ENCODE measurements at places on chromosomes 3 and 15. TPM values are rescaled to one million over a fixed set of nuclear protein-coding genes. Genes with fewer than 3 reads are reported as not detected.
A peak's percentile ranks its signal among the peaks of the same experiment; 100 is the strongest.

DNA sequence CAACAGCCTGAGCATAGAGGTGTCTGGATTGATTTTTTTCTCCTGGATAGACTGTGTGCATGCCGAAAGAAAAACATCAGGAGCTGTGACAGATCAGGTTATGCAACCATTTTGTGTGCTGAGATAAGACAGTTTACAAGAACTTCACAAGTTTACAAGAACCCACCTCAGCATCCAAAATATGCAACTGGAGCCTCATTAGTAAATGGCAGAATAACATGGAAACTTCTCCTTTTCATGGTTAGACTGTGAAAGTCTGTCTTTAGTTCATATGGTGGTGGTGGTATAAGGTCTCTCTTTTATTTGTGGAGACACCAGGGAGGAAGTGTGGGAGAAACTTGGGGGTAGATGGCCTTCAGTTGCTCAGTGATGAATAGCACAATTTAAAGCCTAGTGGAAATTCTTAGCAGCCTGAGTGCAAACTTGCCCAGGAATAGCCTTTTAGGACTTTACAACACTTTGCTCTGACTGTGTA, 3.7 kb upstream of the ZNF609 start:
- H3K36me3 ChIP-seq, result no peaks in the 10 kb centered on the region
- peaks cover 19% of the 10 kb centered on the region for H3K4me1 ChIP-seq
- DNase-seq, result peak; percentile 54
- no peaks in the 10 kb centered on the region for H3K27me3 ChIP-seq
- no peak overlapping the region for H3K27ac ChIP-seq

- DNase-seq, result peak; percentile 34
- H3K4me1 ChIP-seq, result peaks cover 22% of the 10 kb centered on the region
- H3K27ac ChIP-seq, result peak overlapping the region; percentile 72
- H3K27me3 ChIP-seq, result no peaks in the 10 kb centered on the region
- H3K36me3 ChIP-seq, result no peaks in the 10 kb centered on the region
Observed at GRCh38 chr15:78360367-78360801, 20.2 kb downstream of the CRABP1 start.

- no peaks in the 10 kb centered on the region for H3K27me3 ChIP-seq
- H3K4me1 ChIP-seq, result no peaks in the 10 kb centered on the region
- no peaks in the 10 kb centered on the region for H3K36me3 ChIP-seq
- DNase-seq, result no peak
- H3K4me3 ChIP-seq, result no peak overlapping the region
- no peak overlapping the region for H3K27ac ChIP-seq
Observed at GRCh38 chr3:190193210-190193609, 72.5 kb upstream of the P3H2 start.

- H3K4me3 ChIP-seq, result peak overlapping the region; percentile 19
- peaks cover 80% of the 10 kb centered on the region for H3K27me3 ChIP-seq
- peak; percentile 50 for DNase-seq
- peaks cover 13% of the 10 kb centered on the region for H3K4me1 ChIP-seq
Observed at GRCh38 chr15:88605189-88606069, 15.7 kb upstream of the AEN start.

DNA sequence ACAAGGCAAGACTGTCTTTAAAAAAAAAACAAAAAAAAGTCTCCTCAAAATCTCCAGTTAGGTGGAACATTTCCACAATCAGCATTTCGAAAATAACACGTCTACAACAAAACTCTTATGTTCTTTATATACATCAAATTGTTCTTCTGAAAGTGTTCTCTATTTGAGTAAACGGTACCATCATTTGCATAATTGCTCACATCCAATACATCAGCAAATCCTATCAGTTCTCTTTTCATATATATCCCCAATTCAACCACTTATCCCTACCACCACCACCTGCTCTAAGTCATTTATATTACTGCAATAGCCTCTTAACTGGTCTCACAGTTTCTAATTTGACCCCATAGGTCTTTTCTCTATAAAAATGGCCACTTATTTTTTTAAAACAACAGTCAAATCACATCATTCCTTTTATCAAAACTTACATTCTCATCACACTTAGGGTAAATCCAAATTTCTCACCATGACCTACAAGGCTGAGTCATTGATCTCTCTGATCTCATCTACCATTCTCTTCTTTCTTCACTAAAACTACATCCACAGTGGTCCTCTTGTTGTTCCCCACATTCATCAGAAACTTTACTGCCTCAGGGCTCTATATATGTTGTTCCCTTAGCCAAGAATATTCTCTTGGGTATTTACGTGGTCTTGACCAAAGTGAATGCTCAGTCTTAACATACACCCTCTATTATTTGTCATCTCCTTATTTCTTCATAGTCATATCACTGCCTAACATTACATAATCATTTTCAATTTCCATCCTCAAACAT, 237.0 kb downstream of the SCAPER start:
- no peak overlapping the region for H3K27ac ChIP-seq
- H3K36me3 ChIP-seq, result no peaks in the 10 kb centered on the region
- peaks cover 27% of the 10 kb centered on the region for H3K4me1 ChIP-seq
- no peaks in the 10 kb centered on the region for H3K27me3 ChIP-seq
- H3K4me3 ChIP-seq, result no peak overlapping the region
- no peak for DNase-seq

DNA sequence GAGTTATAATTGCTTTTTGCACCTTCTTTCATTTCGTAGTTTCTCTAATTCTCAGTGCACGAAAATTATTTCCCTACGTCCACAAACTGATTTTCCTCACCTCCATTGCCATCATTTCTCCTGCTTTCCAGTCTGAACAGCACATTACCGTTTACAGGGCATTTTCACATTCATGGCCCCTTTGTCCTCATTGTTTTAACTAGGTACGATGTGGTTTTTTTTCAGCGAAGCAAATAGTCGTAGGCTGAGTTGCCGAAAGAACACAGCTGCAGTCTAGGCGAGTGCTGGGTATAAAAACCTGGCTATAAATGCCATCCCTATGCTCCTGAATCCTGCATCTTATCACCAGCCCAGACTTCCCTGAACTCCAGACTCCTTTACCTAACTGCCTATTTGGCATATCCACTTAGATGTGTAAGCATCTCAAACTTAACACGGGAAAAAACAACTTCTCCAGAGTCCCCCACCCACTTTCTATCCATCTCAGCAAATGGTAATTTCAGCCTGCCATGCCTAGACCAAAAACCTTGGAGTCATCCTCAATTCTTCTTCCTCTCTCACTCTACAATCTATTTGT, 691 bp upstream of the FSIP1 start:
- H3K36me3 ChIP-seq, result no peaks in the 10 kb centered on the region
- no peak overlapping the region for H3K27ac ChIP-seq
- H3K27me3 ChIP-seq, result no peaks in the 10 kb centered on the region

DNA sequence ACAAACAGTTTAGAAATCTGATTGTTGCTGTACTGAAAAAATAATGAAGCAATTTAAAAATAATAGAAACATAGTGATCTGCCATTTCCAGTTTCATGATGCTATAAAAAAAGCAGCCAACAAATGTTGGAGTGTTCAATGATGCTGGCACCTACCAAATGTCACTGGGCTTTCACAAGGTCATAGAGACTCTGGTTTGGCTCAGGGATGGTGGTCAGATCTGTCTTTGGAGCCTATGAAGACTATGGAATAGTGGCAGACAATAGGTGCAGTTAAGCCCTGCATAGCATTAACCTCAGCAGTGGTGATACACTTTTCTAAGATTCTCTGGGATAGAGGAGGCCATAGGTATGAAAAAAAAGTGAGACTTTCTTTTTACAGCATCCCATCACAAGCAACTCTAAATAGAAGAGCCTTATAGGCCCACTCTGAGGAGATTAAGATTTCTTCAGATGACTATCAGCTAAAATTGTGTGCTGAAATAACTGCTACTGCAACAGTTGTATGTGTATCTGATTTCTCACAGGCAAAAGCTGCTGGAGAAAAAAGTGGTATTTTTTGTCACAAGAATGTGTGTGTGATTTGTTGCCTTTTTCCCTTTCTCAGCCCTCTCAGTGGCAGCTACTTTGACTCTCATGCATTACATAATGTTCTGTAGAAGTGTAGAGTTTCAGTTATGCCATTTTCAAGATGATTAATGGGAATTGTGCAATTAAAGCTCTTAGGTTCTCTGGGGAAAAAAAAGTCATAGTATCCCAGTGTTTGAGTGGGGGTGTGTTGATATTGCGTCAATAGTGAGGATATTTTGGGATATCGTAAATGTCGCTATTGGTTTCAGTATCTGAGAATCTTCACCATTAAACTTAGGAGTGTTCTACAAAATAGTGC, 137.4 kb downstream of the MBNL1 start:
- no peak overlapping the region for H3K27ac ChIP-seq
- H3K4me1 ChIP-seq, result peaks cover 29% of the 10 kb centered on the region
- H3K27me3 ChIP-seq, result no peaks in the 10 kb centered on the region
- H3K36me3 ChIP-seq, result no peaks in the 10 kb centered on the region

GRCh38 chr15:67134067-67134838, 68.9 kb downstream of the SMAD3 start:
- no peak overlapping the region for H3K4me3 ChIP-seq
- H3K36me3 ChIP-seq, result no peaks in the 10 kb centered on the region
- peak overlapping the region; percentile 81 for H3K27ac ChIP-seq

DNA sequence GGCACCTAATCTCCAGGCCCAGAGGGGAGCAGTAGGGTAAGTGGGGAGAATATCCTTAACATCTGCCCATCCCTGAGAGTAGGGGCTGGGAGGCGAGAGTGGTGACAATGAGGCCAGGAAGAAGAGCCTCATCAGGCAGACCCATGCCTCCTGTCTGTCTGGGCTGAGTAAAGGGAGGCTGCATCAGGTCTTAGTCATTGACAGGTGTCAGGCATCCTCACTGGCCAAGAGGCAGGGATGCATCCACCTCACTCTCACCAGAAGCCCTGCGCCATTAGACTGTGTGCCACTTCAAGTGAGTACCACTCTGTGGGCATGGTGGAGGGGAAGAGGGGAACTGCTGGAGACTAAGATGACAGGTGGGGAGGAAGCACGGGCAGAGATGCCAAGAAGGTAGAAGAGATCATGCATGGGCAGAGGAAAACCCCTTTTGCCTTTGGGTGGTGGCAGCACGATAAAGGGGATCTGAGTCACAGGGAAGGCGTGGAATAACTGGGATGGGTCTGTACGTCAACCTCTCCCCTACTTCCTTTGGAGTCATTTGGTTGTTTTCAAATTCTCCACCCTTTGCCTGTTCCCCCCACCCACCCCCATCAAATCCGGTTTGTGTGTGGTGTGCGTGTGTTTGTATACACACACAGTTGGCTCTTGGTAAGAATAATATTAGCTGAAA, 14.1 kb downstream of the ANAPC13 start:
- H3K4me3 ChIP-seq, result no peak overlapping the region
- no peak overlapping the region for H3K27ac ChIP-seq
- H3K36me3 ChIP-seq, result no peaks in the 10 kb centered on the region
- peak; percentile 60 for DNase-seq
- no peaks in the 10 kb centered on the region for H3K27me3 ChIP-seq

- H3K36me3 ChIP-seq, result no peaks in the 10 kb centered on the region
- H3K27me3 ChIP-seq, result no peaks in the 10 kb centered on the region
- DNase-seq, result no peak
- H3K4me1 ChIP-seq, result peaks cover 21% of the 10 kb centered on the region
Observed at GRCh38 chr3:17535274-17535673, 207.2 kb downstream of the TBC1D5 start.

GRCh38 chr3:122799322-122799721, 4.5 kb downstream of the SLC49A4 start:
- no peaks in the 10 kb centered on the region for H3K4me1 ChIP-seq
- no peak overlapping the region for H3K27ac ChIP-seq
- no peak overlapping the region for H3K4me3 ChIP-seq

DNA sequence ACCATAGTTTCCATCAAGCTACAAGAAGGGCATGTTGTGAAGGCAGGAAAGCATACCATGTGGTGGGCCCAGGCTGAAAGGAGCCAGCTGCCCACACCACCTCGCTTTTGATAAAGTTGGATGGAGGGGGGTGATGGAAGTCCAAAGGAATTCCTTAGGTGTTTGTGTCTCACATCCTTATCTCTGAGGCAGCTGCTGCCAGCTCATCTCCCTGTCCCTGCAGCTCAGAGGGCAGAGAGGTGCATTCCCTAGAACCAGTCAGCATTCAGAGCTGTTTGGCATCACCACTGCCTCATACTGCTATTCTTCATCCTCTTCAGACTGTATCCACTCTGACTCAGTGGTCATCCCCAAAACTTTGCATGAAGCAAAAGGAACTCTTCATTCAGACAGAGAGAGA, 141.5 kb upstream of the BFSP2 start:
- no peak overlapping the region for H3K4me3 ChIP-seq
- H3K27me3 ChIP-seq, result no peaks in the 10 kb centered on the region
- H3K27ac ChIP-seq, result no peak overlapping the region
- no peaks in the 10 kb centered on the region for H3K4me1 ChIP-seq
- H3K36me3 ChIP-seq, result no peaks in the 10 kb centered on the region
- DNase-seq, result no peak

DNA sequence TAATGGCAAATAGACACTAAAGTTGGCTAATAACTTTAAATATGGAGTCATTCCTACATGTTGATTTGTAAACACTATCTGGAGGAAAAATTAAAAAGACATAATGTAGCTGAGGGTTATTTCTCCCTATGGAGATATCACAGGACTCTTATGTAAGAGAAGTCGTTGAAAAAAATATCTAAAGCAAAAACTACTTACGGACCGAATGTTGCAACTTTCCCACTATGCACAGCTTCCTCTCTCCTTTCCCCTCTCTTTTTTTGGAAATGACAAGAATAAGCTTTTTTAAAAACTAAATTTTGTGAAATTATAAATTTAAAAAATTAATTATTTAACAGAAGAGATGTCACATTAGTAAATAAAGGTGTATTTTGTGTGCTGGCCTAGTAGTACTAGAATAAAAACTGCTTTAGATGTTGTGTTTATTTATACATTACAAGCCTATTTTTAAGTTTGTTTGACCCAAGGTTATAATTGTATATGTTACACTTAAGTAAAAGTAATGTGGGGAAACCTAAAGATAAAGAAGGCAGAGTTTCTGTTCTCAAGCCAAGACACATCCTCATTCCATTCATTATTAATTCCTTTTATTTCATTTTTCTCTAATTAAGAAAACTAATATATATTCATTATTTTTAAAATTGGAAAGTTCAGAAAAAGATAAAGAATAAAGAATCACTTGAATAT, 20.7 kb upstream of the PPARG start:
- no peaks in the 10 kb centered on the region for H3K27me3 ChIP-seq
- H3K4me1 ChIP-seq, result no peaks in the 10 kb centered on the region
- H3K27ac ChIP-seq, result no peak overlapping the region
- no peak overlapping the region for H3K4me3 ChIP-seq
- no peaks in the 10 kb centered on the region for H3K36me3 ChIP-seq

DNA sequence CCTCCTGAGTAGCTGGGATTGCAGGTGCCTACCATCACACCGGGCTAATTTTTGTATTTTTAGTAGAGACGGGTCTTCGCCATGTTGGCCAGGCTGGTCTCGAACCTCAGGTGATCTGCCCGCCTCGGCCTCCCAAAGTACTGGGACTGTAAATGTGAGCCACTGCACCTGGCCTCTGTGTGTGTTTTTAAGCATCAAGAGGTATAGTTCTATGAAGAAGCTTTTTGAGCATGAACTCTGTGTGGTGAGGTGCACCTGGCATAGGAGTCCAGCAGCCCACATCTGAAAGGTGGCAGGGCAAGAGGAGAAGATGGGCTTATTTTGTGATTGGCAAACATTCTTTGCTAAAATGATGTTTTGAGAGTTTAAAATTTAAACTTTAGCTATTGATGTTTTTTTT, 118.0 kb downstream of the DGKG start:
- DNase-seq, result no peak
- H3K27me3 ChIP-seq, result no peaks in the 10 kb centered on the region
- no peaks in the 10 kb centered on the region for H3K36me3 ChIP-seq
- no peak overlapping the region for H3K4me3 ChIP-seq

GPR160 gene
- not detected for total RNA-seq

KNG1 gene
- not detected for total RNA-seq

XIRP1 gene
- 315 TPM for total RNA-seq

RTP3 gene
- total RNA-seq, result not detected

B3GALNT1 gene
- 10.8 TPM for total RNA-seq
